ENCODE measurements at places on chromosomes 13 and 19.

DNA sequence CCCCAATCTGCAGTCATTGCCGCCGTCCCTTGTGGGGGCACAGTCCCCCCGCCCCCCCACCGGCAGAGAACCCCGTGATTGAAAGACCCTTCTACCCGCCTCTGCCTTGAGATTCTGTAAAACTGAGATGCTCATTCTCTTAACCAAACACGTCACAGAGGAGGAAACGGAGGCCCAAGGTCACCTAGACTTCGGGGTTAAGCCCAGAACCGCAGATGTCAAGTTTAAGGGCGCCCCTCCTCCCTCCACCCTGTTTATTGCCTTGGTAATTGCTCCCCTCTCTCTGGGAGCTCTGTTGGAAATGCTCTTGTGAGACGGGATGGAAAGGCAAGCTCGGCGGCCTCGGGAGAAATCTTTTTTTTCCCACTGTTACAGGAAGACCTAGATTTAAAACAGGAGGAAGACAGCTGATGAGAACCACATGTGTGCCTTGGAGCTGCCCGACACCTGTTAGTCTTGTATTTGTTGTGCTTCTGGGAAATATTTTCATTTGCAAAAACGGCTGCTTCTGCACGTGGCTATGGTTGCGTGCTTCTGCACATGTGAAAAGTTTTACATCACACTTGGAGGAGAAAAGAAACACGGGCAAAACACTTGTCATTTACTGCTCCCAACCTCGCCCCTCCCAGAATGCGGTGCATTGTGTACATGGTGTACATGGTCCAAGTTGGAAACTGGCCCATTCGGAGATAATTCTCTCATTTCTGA is 1.1 kb upstream of the MED26 start:
- DNase-seq: no peak

DNA sequence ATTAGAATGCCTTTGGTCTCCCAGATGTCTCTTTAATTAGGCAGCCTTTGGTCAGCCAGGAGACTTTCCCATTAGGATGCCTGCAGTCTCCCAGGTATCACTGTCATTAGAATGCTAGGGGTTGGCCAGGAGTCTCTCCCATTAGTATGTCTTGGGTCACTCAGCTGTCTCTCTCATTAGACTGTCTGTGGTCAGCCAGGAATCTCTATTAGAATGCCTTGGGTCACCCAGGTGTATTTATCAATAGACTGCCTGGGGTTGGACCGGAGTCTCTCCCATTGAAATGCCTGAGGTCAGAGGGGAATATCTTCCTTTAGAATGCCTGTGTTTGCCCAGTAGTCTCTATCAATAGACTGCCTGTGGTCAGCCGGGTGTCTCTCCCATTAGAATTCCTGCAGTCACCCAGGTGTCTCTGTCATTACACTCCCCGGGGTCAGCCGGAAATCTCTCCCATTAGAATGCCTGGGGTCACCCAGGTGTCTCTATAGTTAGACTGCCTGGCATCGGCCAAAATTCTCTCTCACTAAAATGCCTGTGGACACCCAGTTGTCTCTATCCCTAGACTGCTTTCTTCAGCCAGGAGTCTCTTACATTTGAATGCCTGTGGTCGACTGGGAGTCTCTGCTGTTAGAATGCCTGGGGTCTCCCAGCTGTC is 1460.3 kb downstream of the UQCRFS1 start:
- DNase-seq: no peak

DNA sequence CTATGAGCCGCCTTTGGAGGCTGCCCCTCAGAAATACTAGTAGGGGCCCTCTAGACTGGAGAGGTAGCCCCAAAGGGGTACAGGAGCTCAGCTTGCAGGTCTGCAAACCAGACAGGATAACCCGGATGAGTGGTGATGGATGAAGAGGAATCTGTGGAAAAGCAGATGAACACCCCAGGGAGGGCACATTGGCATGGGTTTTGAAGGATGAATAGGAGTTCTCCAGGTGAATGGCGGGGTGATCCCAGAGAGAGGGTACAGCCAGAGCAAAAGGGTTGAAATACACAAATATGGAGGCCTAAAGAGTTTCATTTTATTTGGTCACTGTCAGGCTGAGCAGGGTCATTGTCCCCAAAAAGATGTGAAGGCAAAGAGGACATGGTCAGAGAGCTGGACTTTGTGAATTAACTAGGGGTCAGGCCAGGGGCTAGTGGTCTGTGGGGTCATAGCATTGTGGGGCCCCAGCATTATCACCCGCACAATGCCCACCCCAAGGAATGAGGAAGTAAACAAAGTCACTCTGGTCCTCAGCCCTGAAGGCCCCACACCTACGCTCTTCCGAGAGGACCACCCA is 4.8 kb downstream of the NR2F6 start:
- no peak for DNase-seq

DNA sequence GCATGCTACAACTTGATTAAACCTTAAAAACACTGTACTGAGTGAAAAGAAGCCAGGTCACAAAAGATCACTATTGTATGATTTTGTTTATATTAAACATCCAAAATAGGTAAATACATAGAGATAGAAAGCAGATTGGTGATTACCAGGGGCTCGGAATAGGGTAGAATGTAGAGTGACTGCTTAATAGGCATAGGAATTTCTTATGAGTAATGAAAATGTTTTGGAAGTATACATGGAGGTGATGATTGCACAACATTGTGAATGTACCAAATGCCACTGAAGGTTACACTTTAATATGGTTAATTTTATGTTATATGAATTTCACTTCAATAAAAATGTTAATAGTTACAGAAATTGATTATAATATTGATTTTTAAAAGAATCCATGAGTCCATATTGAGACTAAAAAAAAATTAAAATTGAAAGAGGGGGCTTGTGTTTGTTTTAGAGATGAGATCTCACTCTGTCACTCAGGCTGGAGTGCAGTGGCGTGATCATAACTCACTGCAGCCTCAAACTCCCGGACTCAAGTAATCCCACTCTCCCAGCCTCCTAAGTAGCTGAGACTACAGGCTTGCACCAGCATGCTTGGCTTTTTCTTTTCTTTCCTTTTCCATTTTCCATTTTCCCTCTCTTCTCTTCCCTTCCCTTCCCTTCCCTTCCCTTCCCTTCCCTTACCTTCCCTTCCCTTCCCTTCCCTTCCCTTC is 85.1 kb downstream of the FNDC3A start:
- DNase-seq: no peak

DNA sequence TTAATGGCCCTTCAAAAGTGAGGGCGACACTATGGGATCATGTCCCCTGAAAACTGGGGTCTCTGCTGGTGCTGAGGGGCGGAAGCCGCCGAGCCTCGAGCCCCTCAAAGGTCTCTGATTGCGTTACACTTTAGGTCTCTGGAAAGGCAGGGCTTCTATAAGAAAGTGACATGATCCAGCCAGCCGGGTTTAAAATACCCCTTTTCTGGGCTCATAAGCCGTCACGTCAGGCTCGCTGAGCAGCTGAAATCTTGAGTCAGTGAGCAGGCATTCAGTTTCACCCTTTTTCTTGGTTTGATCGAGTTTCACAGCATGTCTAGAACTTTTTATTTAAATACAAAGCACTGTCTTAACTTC is 600 bp upstream of the HMGB1 start:
- no peak for DNase-seq

GRCh38 chr13:95231393-95231792 is 69.9 kb downstream of the ABCC4 start:
- DNase-seq: no peak

GRCh38 chr19:3098515-3099346 is 4.6 kb downstream of the GNA11 start:
- no peak for DNase-seq

- DNase-seq: no peak
Observed at GRCh38 chr13:80894917-80895316, 554.0 kb upstream of the SPRY2 start.

DNA sequence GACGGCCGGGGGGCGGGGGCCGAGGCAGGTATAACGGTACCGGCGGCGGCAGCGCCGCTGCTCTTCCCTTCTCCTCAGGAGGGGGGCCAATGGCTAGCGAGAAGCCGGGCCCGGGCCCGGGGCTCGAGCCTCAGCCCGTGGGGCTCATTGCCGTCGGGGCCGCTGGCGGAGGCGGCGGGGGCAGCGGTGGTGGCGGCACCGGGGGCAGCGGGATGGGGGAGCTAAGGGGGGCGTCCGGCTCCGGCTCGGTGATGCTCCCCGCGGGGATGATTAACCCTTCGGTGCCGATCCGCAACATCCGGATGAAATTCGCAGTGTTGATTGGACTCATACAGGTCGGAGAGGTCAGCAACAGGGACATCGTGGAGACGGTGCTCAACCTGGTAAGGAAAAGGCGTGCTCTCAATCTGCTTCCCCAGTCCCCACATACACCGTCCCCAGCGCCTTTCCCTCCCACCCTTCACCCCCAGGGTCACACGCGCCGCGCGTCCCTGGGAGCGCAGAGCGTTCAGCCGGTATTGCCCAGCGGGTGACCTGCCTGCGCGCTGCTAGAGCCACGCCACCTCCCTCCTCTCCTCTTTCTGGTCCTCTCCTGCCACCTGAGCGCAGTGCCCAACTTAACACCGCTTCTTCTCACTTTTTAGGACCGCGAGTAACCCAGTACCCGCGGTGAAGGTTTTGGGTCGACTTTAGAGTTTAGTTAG is 814 bp downstream of the NBEA start:
- no peak for DNase-seq

DNA sequence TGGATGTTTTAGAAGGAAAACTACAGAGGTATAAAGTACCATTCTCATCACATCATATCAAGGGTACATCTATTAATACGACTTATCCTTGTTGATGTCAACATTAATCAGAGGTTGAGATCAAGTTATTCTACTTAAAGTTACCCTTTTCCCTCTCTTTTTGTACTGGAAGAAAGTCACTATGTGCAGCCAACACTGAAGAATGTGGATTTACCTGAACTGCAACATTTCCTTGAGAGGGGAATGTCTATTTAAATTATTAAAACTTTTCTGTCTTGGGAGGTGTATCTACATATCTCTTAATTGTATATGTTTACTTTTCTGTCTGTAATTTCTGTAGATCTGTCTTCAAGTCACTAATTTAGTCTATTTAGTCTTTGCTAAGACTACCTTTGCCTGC is 2.5 kb upstream of the FBXL3 start:
- DNase-seq: no peak

DNA sequence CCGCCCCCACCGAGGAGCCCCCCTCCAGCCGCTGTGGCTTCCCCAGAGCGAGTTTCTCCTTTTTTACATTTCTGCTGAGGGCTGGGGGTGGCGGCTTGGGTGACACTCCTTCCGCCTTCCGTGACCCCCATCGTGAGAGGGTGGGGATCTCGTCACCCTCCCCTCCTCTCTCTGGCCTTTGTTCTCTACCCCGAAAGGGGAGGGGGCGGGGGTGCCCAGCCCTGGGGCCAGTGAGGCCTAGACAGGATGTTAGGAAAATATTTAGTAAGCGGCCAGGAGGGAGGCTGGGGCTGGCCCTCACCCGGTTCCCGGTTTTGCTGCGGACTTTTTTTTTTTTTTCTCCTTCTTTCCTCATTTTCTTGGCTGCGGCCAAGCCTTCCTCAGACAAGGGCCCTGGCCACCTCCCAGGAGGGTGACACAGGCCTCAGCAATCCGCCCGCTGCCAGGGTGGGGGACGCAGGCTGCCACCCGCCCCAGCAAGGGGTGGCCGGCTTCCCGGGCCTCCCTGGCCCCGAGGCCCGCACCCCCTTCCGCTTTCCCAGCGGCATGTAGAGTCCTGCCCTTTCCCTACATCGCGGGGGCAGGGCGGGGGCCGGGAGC is 3.9 kb downstream of the MIDN start:
- DNase-seq: no peak

DNA sequence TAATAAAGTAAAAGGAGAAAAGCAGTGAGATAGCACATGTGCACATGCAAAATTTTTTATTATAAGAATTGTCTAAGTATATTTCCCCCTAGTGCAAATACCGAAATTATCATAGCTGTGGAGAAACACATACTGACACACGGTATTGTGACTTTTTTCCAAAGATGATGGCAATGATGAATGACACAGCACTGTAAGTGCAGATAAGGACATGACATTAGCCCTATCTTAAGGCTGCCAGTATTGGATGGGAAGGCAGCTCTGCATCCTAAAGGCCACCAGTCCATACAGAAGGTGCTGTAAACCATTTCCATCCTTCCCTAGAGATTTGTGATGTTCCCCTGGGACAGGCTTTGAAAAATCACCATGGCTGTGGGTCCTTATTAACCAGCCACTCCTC is 11.5 kb upstream of the MICU2 start:
- no peak for DNase-seq

DNA sequence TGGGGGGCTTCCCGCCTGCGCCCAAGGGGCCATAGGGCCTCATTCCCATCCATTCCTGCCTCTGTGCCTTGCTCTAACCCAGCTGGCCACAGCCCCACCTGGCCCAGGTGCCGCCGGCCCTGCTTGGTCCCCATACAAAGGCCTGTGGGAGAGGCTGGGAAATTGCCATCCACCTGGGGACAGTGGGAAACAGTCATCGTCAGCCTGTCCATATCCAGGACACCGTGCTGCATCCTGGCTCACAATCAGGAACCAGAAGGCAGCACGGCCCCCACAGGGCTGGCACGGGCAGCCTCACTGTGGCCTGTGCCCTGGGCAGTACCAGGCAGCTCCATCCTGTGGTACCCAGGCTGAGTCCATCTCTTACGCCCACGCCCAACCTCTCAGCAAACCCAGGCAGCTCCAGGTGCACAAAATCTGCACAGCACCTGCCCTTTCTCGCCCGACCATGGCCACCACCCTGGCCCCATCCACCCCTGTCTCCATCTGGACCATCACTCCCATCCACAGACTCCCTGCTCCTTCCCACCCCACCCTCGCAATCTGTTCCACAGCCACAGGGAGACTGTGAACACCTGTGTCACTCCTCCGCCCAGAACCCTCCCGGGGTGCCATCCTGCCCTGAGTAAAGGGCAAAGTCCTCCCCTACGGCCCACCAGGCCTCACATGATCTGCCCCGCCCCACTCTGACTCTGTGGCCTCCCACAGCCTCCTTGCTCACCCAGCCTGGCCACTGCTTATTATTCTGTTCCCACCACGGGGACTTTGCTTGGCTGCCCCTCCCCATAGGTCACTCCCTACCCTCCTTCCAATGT is 21.1 kb upstream of the FBXO27 start:
- no peak for DNase-seq

- no peak for DNase-seq
Observed at GRCh38 chr13:89029062-89029461, 1357.9 kb downstream of the SLITRK5 start.

- peak; percentile 39 for DNase-seq
Observed at GRCh38 chr13:63636316-63636993, 2220.8 kb upstream of the PCDH20 start.

GRCh38 chr13:94246495-94246894 is 233.0 kb downstream of the DCT start:
- DNase-seq: no peak

DNA sequence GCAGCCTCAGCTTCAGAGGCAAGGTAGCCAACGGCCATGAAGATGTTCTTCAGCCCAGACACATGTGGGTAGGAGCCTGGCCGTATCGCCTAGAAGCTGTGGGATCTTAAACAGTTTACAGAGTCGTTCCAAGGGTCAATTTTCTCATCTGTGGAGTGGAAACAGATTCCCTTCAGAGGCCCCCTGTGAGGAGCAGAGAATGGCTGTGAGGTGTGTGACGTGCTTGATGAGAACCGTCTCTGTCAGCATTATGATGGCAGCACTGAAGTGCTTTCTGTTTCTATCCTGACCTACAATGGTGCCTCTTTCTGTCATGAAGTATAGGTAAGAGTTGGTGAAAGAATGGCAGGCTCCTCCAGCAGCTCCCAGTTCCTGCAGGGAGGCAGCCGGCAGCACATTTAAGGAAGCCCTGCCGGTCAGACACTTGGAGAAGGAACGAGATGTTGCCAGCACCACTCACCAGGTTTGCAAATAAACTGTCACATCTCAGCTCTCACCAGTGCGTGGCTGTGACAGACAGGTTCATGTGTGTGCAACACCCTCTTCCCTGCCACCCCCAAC is 277.3 kb downstream of the FOXO1 start:
- no peak for DNase-seq

Data from NCI-H1417 treated with DMSO at 0.1 percent for 48 hours (cell line).